ENCODE measurements at places on chromosomes 6 and 20.

DNA sequence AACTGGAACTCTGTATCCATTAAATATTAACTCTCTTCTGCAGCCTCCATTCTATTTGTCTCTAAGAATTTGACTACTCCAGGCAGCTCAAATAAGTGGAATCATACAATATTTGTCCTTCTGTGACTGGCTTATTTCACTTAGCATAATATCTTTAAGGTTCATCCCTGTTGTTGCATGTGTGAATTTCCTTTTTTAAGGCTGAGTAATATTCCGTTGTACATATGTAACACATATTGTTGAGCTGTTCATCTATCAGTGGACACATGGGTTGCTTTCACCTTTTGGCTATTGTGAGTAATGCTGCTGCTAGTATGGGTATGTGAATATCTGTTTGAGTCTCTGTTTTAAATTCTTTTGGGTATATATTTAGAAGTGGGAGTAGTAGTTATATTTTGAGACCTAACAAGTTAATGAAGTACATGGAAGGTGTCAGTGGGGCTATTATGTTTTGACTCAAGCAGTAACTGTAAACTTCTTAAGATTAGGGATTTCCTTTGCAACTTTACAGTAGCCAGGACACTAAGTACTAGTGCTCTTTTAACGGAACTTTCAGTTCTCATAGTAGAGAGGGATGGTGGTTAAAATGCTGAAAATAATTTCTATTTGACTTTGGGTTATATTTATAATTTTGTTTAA, 29.7 kb upstream of the TMEM217 start:
- DNase-seq, result no peak

- no peak for DNase-seq
Observed at GRCh38 chr20:61847986-61848385, 217.7 kb downstream of the TAF4 start.

- DNase-seq, result no peak
Observed at GRCh38 chr6:37048851-37049757, 43.6 kb downstream of the FGD2 start.

GRCh38 chr6:113540466-113540865, 316.7 kb upstream of the MARCKS start:
- no peak for DNase-seq

DNA sequence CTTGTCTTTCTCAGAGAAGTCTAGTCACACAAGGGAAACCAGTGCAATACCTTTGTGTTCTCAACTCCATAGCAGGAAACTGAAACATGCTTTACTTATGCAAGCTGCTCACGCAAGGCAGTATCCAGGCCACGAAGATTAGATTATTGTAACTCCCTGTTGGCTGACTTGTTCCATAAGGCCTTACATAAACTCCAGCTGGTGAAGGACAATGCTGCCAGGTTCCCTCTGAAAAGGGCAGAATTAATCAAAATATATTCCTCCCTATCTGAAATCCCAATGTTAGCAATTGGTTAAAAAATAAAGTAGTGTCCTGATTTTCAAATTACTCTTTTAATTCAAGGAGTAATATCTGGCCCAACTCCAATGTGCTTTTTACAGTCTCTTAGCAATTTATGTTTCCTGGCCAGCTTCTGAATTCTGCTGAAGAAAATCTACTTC, 966.6 kb downstream of the HACE1 start:
- no peak for DNase-seq

DNA sequence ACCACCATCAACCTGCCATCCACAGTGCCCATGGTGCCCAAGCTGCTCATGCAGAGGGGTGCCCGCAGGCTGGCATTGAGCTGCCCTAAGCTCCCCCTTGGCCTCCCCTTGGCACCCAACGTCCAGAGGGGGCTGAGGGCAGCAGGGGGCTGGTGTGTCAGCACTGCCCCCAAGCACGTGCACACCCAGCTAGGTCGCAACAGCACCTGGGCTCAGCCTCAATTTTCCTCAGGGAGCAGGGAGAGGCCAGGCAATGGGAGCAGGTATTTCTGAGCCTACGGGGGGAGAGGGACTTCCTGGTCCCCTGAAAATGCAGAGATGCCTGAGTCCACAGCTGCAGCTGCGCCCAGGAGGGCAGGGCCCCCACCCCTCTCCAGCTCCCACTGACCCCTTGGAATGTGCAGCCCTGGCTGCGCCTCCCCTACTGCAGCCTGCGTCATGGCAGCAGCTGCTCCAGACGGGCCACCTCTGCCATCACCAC, 204.2 kb downstream of the ANKRD60 start:
- DNase-seq, result peak; percentile 69

DNA sequence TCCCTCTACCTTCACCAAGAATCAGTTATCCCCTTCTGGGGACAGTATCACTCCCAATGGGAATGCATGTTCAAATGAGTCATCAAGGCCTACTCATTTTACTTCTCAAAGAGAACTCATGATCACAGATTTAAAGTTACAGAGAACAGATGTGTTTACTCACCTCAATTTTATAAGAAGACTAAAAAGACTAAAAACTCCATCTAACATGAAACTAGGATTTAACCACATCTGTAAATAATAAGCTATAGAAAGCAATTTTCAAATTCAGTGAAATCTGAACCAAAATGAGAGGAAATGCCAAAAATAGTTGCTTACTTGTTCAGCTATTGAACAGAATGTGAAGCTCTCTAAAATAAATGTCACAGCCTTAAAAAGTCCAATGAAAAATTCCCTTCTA, 300.1 kb upstream of the KCNQ5 start:
- no peak for DNase-seq

- no peak for DNase-seq
Observed at GRCh38 chr20:2164966-2165365, 63.3 kb downstream of the STK35 start.

DNA sequence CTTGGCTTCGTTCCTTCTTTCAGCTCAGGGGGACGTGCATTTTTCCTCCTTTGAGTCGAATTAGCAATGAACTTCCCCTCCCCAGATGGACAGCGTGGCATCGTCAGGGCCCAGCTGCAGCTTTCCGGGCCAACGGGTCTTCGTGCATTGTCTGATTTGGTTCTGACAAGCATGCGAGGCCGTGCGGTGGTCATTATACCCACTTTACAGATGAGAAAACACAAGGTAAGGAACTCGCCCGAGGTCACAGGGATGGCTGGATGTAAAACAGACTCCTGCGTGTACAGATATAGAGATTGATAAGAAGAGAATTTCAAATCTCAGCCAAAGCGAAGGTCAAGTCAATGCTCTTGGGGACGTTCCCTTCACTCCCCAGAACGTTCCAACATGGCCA, 187.6 kb upstream of the SULF2 start:
- no peak for DNase-seq

DNA sequence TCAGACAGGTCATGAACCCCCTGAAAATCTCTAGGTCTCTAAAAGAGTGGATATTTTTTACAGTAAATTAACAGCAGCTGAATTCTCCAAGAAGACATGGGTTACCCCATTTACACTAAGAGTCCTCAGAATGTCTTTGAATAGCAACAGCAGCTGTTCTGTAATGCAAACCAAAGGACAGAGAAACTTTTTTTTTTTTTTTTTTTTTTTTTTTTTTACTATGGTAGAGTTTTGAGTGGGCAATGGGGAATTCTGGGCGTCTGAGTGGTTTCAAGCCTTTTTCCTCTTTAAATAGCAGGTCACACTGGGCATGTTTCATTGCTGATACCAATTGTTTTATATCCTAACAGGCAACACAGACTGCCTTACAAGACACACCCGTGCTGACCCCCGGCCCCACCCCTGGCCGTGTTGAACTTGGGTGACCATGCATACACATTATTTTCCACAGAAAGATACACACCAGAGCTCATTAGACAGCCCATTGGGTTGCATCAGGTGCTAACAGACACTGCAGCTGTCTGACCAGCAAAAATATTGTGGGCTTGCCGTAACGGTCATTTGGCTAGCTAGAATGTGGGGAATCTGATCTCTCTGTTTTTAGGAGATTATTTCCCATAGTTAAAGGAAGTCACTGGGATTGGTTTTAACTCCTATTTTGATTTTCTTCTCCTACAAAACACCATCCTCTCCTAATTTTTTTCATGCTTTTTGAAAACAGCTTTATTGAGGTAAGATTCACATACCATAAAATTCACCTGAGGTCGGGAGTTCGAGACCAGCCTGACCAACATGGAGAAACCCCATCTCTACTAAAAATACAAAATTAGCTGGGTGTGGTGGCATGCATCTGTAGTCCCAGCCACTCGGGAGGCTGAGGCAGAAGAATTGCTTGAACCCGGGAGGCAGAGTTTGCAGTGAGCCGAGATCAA, 26.7 kb upstream of the IRF4 start:
- DNase-seq, result no peak

GRCh38 chr6:26598267-26598666, 1.5 kb downstream of the ABT1 start:
- no peak for DNase-seq

DNA sequence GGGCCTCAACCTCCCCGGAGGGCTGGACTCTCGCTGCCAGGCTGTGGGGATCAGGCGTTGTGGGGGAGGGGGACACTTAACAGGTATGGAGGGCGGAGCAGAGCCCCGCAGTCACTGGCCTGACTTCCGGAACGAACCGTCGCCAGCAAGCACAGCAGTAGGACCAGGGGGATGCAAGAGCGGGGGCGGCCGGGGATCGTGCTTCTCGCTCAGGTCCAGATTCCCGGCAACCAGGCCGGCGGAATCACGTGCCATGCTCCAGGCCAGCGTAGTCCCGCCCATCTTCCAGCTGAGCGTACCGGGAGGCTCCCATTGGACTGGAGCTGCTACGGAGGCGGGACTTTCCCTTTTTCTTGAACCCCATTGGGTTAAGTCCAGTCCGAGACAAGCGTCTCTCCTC, 10.0 kb upstream of the POU5F1 start:
- no peak for DNase-seq

- no peak for DNase-seq
Observed at GRCh38 chr6:22149501-22150367, 147.1 kb downstream of the PRL start.

GRCh38 chr6:74534465-74535211, 671.2 kb downstream of the COL12A1 start:
- no peak for DNase-seq

DNA sequence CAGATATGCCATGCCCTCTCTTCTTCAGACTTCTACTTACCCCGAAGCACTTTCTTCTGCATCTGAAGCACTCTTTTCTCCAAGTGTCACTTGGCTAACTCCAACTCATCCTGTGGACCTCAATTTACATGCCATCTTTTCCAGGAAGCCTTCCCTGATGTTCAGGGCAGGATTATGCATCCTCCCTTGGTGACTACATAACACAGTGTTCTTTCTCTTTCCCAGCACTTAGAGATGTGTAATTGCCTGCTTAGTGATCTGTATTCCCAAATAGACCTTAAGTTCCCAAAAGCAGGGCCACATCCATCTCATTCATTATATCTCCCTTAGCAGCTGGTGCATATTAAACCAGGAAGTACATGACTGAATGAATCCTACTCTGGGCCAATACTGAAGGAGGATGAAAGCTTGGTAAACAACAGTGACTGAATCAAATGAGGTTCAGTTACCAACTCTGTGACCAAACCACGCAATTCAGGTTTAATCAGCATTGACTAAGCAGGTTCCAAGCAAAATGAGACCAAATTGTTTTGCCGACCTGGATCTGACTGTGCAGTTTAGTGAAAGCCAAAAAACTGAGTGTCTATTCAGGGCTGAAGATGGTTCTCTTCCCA, 121.4 kb upstream of the TCF21 start:
- DNase-seq, result no peak

DNA sequence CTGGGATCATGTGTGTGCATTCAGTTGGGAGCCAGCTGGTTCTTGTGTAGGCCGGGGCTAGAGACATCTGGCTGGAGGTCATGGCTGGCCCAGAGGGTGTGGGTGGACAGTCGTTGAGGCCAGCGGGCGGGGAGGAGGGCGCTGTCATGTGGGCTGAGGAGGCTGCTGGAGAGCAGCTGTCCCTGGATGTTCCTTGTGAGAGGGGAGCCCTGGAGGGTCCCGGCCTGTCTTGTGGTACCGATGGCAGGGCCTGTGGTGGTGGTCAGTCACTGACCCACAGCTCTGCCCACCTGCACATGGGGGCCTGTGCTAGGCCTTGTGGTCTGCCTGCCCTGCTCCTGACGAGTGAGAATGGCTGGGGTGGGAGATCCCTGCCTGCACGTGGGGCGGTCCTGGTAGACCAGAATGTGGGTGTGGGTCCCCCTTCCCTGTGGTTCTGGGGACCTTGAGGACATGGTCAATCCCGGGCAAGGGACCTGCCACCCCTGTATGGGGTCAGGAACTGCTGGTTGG, 1.9 kb upstream of the C20orf204 start:
- DNase-seq, result no peak

DNA sequence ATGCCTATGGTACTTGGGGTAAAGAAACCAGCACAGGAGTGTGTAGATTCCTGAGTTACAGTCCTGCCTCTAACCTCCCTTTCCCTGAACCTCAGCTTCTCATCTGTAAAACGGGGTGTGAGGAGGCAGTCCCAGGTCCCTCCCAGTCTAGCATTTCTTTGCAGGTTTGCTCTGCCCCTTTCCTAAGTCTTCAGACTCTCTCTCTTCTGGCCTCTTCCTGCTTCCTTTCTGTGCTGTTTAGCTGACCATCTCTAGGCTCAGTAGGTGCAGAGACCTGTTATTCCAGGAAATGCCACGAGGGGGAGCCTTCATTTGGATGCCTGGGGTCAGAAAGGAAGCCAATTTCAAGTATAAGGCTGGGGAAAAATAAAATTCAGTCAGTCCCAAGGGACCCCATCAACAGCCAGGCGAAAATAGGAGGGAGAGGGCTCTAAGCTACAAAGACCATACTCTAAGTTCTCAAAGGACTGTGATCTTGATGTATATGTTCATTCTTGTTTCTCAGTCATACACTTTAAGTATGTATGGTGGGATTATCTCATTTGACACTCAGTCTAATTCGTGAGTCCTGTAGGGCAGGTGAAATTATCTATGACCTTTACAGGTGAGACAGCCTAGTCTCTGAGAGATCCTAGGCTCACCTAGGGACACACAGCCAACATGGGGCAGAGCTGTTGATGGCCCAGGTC, 89.1 kb downstream of the NCR2 start:
- no peak for DNase-seq

DNA sequence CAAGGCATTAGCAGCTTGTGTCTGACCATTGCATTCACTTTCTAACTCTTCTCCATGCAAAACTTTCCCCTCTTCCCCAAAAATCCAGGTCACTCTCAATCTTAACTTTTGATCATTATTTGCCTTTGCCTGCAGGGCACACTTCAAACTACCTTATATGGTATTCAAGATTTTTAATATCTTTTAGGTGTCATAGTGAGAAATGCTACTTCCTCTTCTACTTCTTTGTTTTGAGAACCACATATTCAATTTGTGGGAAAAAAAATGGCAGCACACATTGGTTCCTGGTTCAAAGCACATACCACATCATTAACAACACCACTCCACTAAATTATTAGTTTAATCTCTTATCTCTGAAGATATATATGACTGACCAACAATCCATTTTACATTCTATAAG, 1267.0 kb upstream of the CITED2 start:
- DNase-seq, result no peak

Data from coronary artery (tissue), 2 donors.